Vagina (tissue), 2 donors: ENCODE measurements at places on chromosomes 7 and 10. TPM values are rescaled to one million over a fixed set of nuclear protein-coding genes. Genes with fewer than 3 reads are reported as not detected.

DNA sequence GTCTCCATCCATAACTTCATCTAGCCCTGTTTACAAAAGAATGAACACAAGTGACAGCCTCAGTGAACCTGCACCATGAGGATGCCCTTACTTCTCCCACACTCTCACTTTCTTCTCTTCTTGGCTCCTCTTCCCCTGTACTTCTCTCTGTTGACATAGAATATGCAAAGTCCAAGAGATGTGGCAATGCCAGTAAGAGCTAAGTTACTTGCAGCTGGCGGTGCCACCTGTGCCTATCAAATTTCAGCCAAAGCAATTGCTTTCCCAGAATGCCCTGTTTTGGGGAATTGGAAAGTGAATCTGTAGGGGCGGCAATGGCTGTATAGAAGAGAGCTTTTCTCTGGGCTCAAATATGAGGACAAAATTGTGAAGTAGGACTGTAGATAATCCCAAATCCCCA lies 557.8 kb downstream of the AUTS2 start:
- no peak for DNase-seq
- no peaks in the 10 kb centered on the region for H3K4me1 ChIP-seq
- H3K4me3 ChIP-seq, result no peak overlapping the region
- no peaks in the 10 kb centered on the region for H3K27me3 ChIP-seq
- no peak overlapping the region for H3K27ac ChIP-seq
- no peaks in the 10 kb centered on the region for H3K36me3 ChIP-seq

DNA sequence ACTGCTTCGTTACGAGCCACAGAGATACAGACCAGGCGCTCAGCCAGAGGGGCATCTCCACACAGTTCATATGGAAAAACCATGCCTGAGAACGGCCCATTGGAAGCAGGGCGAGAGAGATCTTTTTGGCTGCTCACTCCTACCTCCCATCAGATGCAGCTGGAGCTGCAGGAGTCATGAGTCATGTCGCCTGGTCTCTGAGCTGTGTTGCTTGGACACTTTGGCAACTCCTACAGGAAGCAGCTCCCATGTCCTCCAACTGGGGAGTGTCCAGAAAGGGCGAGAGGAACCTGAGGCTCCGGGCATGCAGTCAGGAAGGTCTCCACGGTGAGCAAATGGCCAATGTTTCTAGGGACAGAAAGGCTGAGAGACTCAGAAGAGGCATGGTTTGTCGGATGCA lies 24.9 kb downstream of the INSIG1 start:
- H3K4me3 ChIP-seq, result no peak overlapping the region
- no peak for DNase-seq
- no peaks in the 10 kb centered on the region for H3K4me1 ChIP-seq
- H3K27ac ChIP-seq, result no peak overlapping the region
- no peaks in the 10 kb centered on the region for H3K36me3 ChIP-seq
- no peaks in the 10 kb centered on the region for H3K27me3 ChIP-seq

DNA sequence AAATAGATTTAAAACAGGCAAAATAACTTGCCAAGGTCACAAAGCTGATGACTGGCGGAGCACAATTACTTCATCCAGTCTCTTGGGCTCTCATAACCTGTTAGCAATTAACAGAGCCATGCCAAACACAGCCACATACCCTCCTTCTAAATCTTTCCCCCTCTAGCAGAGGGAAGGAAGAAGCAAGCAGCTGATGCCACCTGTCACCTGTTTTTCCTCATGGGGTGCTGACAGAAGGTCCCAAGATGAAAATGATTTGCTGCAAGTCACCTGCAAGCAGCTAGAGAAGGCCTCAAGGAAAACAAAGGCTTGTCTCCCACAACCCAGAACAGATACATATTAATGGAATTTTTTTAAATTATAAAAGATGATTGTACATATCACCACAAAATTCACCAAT lies 117.8 kb downstream of the GFRA1 start:
- no peaks in the 10 kb centered on the region for H3K27me3 ChIP-seq
- H3K4me1 ChIP-seq, result no peaks in the 10 kb centered on the region
- H3K27ac ChIP-seq, result no peak overlapping the region
- DNase-seq, result no peak

- no peak overlapping the region for H3K4me3 ChIP-seq
- no peaks in the 10 kb centered on the region for H3K4me1 ChIP-seq
- no peak overlapping the region for H3K27ac ChIP-seq
- no peak for DNase-seq
These were observed 36.7 kb downstream of the TMEM248 start for GRCh38 chr7:66957595-66958290.

GRCh38 chr7:139702811-139703486 lies 74.8 kb downstream of the HIPK2 start:
- DNase-seq, result no peak
- H3K27me3 ChIP-seq, result no peaks in the 10 kb centered on the region
- no peaks in the 10 kb centered on the region for H3K36me3 ChIP-seq
- no peak overlapping the region for H3K4me3 ChIP-seq
- peak overlapping the region; percentile 55 for H3K27ac ChIP-seq

DNA sequence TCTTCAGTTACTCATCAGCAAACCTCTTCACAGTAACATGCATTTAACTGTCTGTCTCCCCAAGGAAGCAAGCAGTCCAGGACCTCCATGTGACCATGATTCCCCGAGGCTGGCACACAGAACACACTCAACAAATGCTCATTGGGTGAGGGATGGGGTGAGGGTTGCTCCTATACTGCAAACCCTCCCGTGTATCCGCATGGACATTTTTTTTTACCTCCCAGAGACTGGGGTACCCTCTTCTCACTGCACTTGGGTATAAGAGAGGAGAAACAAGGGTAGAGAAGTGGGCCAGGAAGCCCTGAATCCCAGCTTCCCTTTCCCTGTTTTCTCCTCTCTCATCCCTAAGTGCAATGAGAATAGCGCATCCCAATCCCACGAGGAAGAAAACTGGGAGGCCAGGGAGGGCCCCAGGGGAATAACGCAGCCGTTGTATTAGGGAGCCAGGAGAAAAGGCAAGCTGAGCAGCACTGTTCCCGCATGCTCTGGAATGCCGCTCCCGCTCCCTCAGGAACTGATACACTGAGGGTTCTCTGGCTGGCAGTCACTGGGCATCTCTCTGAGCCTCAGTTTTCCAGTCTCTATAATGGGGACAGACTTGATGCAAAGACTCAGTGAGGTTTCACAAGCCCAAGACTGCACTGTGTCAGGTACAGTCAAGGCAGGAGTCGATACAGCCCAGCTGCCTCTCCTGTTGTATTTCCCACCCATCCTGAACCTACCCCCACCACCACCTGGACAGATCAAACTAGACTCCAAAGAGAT lies 134.6 kb downstream of the GRID1 start:
- DNase-seq, result no peak
- no peaks in the 10 kb centered on the region for H3K36me3 ChIP-seq
- no peaks in the 10 kb centered on the region for H3K4me1 ChIP-seq

GRCh38 chr7:80604436-80604835 lies 34.0 kb upstream of the CD36 start:
- DNase-seq, result no peak
- no peak overlapping the region for H3K4me3 ChIP-seq
- no peak overlapping the region for H3K27ac ChIP-seq
- no peaks in the 10 kb centered on the region for H3K36me3 ChIP-seq
- no peaks in the 10 kb centered on the region for H3K27me3 ChIP-seq

DNA sequence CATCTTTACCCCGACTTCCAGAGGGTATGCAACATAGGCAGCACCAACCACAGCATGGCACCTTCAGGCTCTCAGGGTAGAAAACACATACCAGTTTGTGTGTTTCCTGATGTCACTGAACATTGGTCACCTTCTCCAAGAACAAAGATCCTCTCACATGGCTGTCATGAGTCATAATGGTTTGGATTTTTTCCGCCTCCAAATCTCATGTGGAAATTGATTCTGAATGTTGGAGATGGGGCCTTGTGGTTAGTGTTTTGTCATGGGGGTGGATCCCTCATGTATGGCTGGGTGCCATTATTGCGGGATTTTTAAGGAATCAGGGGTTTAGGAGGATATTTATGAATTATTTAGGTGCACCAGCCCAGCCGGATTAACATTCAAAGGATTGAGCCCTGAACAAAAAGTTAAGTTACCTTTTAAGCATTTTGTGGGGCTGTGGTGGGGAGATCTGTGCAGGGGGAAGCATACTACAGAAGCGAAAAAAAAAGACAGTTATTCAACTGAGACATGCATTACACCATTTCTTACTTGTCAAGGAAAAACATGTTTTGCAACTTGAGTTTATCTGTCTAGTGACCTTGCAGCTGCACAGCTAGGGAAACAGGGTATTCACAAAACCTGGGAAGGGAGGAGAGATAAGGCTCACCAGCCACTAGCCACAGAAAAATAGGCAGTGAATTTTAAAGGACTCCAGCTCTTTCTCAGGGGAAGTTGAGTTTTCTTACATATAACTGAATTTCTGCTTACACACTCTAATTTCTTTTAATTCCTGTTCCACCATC lies 774.1 kb upstream of the AUTS2 start:
- H3K36me3 ChIP-seq, result no peaks in the 10 kb centered on the region
- no peak overlapping the region for H3K4me3 ChIP-seq
- H3K27me3 ChIP-seq, result no peaks in the 10 kb centered on the region
- no peaks in the 10 kb centered on the region for H3K4me1 ChIP-seq
- H3K27ac ChIP-seq, result no peak overlapping the region

- H3K27me3 ChIP-seq, result no peaks in the 10 kb centered on the region
- H3K36me3 ChIP-seq, result no peaks in the 10 kb centered on the region
- peaks cover 71% of the 10 kb centered on the region for H3K4me1 ChIP-seq
- no peak overlapping the region for H3K27ac ChIP-seq
- DNase-seq, result no peak
- no peak overlapping the region for H3K4me3 ChIP-seq
These were observed 21.3 kb downstream of the DLG5 start for GRCh38 chr10:77905086-77905748.

DNA sequence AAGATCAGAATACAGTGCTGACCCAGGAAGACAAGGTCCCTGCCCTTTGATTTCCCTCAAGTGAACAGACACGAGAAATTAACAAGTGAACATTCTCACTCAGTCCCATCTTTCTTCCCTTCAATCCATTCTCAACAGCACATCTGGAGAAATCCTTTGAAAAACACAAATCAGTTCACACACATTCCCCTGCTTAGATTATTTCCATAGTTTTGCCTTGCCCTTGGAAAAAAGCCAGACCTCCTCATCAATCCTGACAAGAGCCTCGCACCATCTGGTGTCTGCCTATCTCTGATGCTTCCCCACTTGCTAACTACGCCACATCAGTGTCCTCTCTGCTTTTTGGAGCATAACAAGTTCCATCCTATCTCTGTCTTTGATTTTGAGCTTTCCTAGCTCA lies 94.4 kb upstream of the KIAA1217 start:
- H3K27me3 ChIP-seq, result no peaks in the 10 kb centered on the region
- no peak for DNase-seq
- no peak overlapping the region for H3K4me3 ChIP-seq
- H3K27ac ChIP-seq, result no peak overlapping the region
- no peaks in the 10 kb centered on the region for H3K4me1 ChIP-seq

DNA sequence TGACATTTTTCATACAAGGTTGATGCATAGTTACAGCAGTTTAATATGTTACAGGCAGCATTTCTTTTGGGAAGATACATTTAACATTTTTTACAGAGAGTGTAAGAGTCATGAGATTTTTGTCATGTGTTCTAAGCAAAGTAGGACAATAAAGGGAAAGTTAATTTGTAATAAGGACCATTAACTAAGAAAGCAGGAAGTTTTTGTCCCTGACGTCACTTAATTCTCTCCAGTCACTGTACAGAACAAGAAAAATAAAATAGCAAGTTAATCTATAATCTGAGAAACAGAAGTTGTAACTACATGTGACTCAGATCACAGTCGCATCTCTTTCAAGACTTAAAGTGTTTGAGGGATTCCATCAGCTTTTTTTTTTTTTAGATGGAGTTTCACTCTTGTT lies 49.5 kb upstream of the CAPZA2 start:
- H3K36me3 ChIP-seq, result no peaks in the 10 kb centered on the region
- H3K4me3 ChIP-seq, result no peak overlapping the region
- no peak overlapping the region for H3K27ac ChIP-seq
- H3K27me3 ChIP-seq, result no peaks in the 10 kb centered on the region
- no peaks in the 10 kb centered on the region for H3K4me1 ChIP-seq
- DNase-seq, result no peak

The NAT16 gene
- not detected for total RNA-seq

The TMUB1 gene
- total RNA-seq, result 40.3 TPM

The SFMBT2 gene
- total RNA-seq, result 12.5 TPM
